NCI-H1105 treated with DMSO at 0.1 percent for 48 hours (cell line): ENCODE measurements at places on chromosomes 2 and 18.
A peak's percentile ranks its signal among the peaks of the same experiment; 100 is the strongest.

GRCh38 chr2:84768840-84769239 lies 112.0 kb downstream of the TRABD2A start:
- DNase-seq, result no peak

DNA sequence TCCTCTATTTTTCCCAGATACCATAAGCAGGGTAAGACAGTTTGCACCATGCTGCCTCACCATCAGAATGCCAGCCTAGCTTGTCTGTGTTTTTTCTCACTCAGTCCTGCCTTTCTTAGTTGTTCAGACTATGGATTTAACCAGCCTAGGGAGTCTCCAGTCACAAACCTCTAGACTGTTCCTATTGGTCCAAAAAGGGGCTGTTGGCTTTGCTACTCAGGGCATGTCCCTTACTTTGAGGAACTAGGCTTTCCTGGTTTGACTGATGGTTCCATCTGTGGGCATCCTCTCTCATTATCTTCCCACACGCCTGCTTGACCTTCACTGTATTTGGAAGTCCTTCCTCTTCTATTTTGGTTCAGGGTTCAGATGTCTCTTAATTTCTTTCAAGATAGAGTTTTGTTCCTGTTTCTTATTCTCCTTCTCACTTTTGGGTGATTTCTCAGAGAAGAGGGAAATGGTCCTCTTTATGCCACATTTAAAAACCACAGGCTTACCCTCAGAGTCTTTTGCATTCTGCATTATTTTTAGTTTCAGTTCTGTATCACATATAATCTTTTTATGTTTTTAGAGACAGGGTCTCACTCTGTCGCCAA lies 31.3 kb upstream of the TMEM131 start:
- no peak for DNase-seq

DNA sequence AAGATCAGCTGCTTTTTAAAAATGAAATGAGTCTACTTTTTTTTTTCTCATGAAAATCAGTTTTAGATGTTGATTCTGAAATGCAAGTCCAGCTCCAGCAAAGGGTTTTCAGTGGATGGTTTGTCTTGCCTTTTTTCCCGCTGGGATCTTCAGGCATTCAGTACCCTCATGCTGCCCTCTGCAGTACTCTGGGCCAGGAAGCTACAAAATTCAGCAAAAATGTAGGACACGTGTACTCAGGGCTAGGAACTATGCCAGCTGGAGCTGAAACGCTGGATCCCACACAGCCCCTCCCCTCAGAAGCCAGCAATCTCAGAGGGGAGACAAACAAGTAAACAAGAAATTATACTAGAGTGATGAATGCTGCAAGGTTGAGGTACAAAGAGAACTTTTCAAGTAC lies 97.3 kb downstream of the MMADHC start:
- no peak for DNase-seq

DNA sequence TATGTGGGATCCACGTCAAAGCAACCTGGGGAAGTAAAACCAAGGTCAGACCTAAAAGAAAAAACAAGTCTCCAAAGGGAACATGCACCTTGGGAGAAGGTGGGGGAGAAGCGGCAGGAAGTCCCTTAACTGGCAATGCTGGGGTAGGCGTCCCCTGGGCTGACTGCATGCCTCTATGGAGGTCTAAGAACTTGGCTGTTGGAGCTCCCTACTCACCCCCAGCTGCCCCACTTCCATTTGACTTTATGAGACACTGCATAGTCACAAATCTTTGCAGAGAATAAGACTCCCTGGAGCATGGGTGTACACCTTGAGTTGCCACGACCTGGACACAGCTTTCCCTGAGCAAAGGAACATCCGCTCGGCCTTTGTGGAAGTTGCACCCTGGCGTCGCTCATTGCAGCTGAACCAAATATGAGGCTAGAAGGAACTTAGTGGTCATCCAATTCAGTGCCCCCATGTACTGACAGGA lies 2.8 kb downstream of the CAPN14 start:
- DNase-seq, result no peak

GRCh38 chr2:131635611-131636010 lies 107.9 kb downstream of the CCDC74A start:
- DNase-seq, result no peak

GRCh38 chr2:112588611-112589045 lies 4.2 kb downstream of the CHCHD5 start:
- DNase-seq, result peak; percentile 12

GRCh38 chr18:25189391-25190185 lies 162.4 kb downstream of the ZNF521 start:
- no peak for DNase-seq

DNA sequence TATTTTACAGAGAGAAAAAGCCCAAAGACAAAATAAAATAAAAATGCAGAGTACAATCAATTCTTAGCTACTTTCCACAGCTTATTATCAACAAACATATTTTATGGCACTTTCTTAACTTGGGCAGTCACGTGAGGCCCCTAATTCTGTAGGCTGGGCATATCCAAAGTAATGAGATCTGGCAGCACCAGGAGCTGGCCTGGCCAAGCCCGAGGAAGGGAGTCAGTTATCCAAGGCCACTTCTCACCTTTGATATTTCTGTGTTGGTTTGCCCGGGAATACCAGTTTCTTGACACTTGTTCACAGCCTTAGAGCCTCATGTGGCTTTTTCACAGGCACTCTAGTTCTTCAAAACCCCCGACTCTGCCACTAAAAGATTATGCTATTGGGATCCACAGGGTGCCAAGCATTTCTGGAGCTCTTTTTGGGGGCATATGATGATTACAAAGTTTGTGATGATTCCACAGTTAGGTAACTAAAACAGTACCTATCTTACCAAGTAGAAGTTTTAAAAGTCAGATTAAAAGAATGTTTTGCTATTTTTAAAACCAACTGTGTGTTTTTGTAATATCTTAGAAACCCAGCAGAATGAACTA lies 90.4 kb downstream of the MEP1B start:
- no peak for DNase-seq

DNA sequence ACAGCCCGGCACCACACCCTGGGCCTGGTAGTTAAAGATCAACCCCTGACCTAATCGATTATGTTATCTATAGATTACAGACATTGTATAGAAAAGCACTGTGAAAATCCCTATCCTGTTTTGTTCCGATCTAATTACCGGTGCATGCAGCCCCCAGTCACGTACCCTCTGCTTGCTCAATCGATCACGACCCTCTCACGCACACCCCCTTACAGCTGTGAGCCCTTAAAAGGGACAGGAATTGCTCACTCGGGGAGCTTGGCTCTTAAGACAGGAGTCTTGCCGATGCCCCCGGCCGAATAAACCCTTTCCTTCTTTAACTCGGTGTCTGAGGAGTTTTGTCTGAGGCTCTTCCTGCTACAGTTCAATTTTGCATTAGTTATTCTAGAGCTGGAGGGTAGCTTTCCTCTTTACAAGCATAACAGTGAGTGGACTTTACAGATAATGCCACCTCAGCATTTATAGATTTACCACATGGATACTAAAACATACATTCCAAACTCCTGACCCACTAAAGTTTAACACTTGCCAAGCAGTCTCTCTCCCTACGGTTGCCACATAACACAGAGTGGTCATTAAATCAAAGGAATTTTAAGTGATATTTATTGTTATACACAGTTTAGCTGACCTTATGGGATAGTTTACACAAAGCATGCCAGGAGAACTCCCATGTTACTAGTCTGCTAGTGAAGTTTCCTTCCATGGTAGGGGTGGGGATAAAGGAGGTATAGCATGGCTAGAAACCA lies 101.0 kb downstream of the EVA1A start:
- no peak for DNase-seq

DNA sequence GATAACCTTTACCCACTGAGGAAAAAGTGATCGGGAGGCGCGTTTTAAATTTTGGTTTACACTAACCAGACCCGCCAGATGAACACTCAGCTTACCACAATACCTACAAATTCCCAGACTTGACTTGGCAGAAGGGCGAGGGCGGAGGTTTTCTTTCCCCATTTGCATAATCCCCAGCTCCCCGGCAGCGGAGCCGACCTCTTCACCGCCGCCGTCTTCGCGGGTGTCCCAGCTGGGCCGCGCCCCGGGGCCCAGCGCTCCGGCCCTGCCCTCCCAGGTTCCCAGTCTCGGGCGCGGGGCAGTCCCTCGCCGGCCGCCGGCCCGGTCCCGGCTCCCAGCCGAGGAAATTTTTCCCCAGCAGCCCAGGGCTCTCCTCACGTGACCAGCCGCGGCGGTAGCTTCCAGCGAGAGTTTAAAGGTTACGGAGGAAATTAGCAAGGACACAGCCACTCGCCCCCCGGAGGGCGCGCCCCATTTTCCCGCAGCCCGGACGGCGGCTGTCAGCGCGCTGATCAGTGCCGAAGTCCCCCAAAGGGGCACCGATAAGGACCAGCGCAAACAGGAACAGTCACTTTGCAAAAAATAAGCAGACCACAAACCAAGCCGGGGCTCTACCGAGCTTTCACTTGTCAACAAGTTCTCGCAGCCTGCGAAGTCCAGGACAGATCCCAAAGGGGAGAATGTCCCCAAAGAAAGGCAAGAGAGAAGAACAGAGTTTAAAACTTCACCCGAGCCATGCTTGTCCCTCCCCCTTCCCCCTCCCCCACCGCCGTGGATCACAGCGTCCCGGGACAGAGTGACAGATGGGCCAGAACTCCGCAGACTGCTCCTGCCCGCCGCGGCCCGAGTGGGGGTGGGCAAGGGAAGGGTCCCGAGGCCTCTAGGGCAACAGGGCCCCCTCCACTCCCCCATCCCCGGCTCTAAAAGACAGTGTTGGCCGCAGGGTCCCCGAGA lies 1.3 kb upstream of the PRKCE start:
- DNase-seq, result peak; percentile 5

- DNase-seq, result no peak
Measured at GRCh38 chr2:103135679-103136078, 373.8 kb downstream of the TMEM182 start.

DNA sequence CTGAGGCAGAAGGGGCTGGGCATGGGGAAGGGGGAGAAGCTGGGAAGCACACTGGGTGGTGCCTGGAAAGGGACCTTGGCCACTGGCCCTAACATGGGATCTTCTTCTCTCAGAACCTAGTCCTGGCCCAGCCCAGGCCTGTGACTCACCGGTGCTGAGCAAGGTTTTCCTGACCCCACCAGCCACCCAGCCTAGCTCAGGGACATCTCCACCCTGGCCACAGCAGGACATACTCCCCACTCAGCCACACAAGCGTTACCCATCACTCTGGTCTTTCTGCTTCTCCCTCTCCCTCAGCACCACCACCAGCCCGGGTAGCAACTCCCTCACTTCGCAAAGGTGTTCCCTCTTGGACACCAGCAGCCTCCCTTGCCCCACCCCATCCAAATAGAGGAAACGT lies 22.8 kb downstream of the TNS1 start:
- DNase-seq, result no peak

DNA sequence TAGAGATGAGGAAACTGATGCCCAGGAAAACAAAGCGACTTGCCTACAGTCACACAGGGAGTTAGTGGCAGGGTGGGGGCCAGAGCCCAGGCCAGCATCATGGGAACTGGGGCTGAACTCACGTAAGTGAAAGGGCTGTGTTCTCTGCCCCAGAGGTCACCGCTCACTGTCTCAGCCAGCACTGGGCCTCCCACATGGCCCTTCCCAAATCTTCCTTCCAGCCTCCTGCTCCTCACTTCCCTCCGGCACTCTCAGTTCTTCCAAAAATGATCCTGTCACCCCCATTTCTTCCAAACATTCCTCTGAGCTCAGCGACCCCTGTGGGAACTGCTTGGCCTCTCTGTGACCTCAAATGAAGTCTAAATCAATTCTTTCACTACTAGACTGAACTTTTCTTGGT lies 90.5 kb upstream of the TMEM247 start:
- no peak for DNase-seq
